Breast epithelium (tissue), 4 donors: ENCODE measurements at places on chromosomes 2 and 18.

GRCh38 chr2:240336820-240337427 lies 98.5 kb upstream of the GPC1 start:
- no peaks in the 10 kb centered on the region for H3K36me3 ChIP-seq
- no peak overlapping the region for H3K4me3 ChIP-seq
- DNase-seq = peak; percentile 12

- no peaks in the 10 kb centered on the region for H3K27me3 ChIP-seq
- H3K27ac ChIP-seq = peak overlapping the region; percentile 75
- no peaks in the 10 kb centered on the region for H3K36me3 ChIP-seq
- DNase-seq = no peak
- no peaks in the 10 kb centered on the region for H3K4me1 ChIP-seq
- H3K4me3 ChIP-seq = no peak overlapping the region
These were observed 47.7 kb downstream of the SERTAD2 start for GRCh38 chr2:64605991-64606478.

DNA sequence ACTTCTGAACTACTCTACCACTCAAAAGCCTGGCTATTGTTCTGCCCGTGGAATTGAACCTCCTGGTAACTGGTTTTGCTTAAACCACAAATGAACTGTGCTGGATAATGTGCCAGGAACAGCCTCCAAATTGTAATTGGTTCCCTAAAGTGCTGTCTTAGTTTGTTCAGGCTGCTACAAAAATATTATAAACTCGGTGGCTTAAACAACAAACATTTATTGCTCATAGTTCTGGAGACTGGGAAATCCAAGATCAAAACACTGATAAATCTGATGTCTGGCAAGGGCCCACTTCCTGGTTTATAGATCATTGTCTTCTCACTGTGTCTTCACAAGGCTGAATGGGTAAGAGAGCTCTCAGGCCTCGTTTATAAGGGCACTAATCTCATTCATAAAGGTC lies 149.2 kb upstream of the NCKAP5 start:
- no peaks in the 10 kb centered on the region for H3K36me3 ChIP-seq
- no peaks in the 10 kb centered on the region for H3K4me1 ChIP-seq
- H3K27me3 ChIP-seq = no peaks in the 10 kb centered on the region
- H3K4me3 ChIP-seq = no peak overlapping the region
- no peak for DNase-seq

DNA sequence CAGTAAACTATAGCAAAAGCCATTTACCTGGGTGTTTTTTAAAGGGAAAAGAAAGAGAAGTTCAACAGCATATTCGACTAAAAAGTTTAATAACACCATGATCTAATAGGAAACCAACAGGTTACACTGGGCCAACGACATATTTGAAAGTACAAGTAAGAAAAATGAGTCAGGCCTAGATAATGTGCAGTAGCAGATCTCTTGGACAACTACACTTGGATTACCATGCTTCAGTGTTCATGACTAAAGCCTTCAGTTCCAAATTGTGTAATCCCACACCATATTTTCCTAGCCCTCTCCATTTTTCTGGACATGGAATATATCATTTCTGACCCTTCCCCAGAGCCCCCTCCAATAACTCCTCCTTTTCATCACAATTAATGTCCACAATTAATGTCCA lies 39.1 kb upstream of the FIGN start:
- no peaks in the 10 kb centered on the region for H3K27me3 ChIP-seq

DNA sequence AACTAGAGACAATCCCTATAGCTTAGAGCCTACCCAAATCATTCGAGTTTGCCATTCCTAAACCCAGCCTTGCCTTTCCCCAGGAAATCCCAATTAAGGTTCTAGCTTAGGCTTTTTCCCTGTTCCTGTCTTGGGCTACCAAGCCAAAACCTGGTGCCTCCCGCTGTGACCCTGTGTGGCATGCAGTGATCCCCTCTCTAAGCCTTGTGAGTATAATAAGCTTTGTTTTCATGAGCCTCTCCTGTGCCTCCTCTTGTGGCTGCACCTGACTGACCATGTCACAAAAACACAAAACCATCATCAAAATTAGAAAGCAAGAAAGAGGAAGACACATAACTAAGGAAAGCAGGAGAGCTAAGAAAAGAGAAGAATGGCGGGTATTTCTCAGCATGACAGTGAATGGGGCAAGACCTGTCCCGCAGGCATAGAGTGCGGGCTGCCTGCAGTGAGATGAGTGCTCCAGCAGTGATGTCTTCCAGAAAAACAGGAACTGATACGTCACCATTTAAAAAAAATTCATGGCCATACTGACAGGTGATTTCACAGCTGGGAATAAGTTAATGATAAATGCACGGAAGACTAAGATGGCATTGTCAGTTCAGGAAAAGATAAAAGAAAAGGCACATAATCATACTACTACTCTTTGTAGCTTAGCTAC lies 9.2 kb upstream of the PAIP2B start:
- H3K4me1 ChIP-seq = no peaks in the 10 kb centered on the region
- no peaks in the 10 kb centered on the region for H3K27me3 ChIP-seq
- H3K4me3 ChIP-seq = no peak overlapping the region
- H3K27ac ChIP-seq = no peak overlapping the region

- H3K27me3 ChIP-seq = no peaks in the 10 kb centered on the region
- peak overlapping the region; percentile 99 for H3K27ac ChIP-seq
- peak overlapping the region; percentile 94 for H3K4me3 ChIP-seq
These were observed 1.4 kb downstream of the MARCHF7 start for GRCh38 chr2:159713631-159714246.

GRCh38 chr18:49582579-49582978 lies 20.7 kb downstream of the LIPG start:
- no peaks in the 10 kb centered on the region for H3K36me3 ChIP-seq
- H3K4me3 ChIP-seq = no peak overlapping the region
- no peaks in the 10 kb centered on the region for H3K4me1 ChIP-seq
- H3K27ac ChIP-seq = no peak overlapping the region

GRCh38 chr18:29653671-29654215 lies 1388.8 kb downstream of the DSC3 start:
- H3K27ac ChIP-seq = no peak overlapping the region
- H3K4me1 ChIP-seq = no peaks in the 10 kb centered on the region
- H3K36me3 ChIP-seq = no peaks in the 10 kb centered on the region
- no peak for DNase-seq
- H3K4me3 ChIP-seq = no peak overlapping the region

GRCh38 chr2:190180313-190181122 lies 118.0 kb upstream of the MSTN start:
- no peaks in the 10 kb centered on the region for H3K4me1 ChIP-seq
- no peak for DNase-seq
- H3K36me3 ChIP-seq = no peaks in the 10 kb centered on the region
- peak overlapping the region; percentile 82 for H3K4me3 ChIP-seq
- peak overlapping the region; percentile 91 for H3K27ac ChIP-seq
